ENCODE measurements at places on chromosomes 1 and 21. TPM values are rescaled to one million over a fixed set of nuclear protein-coding genes. Genes with fewer than 3 reads are reported as not detected.

- no peak for DNase-seq
These were observed 580 bp downstream of the RBM34 start for GRCh38 chr1:235160383-235160956.

LCE6A gene
- not detected for total RNA-seq

DNA sequence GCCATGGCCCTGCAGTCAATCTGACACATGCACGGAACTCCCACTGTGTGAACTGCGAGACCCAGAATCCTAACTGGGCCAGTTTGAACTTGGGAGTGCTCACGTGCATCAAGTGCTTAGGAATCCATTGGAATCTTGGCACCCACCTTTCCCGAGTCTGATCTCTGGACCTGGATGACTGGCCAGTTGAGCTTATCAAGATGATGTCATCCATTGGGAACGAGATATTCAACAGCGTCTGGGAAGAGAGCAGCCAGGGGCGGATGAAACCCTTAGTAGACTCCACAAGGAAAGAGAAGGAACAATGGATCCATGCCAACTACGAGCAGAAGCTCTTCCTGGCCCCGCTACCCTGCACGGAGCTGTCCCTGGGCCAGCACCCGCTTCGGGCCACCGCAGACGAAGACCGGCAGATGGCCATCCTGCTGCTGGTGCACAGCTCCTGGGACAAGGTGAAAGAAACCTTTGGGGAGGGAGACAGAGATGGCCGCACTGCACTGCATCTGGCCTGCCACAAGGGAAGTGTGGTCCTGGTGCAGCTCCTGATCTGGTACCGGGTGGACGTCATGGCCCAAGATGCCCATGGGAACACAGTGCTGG lies 3.1 kb upstream of the TDRD5 start:
- DNase-seq = no peak

GRCh38 chr21:44065428-44065827 lies 41.8 kb upstream of the PWP2 start:
- DNase-seq = no peak

ZBTB8A gene
- total RNA-seq = 9.5 TPM

GRCh38 chr1:11940260-11940921 lies 5.9 kb downstream of the PLOD1 start:
- DNase-seq = no peak

GRCh38 chr1:162360237-162360873 lies 16.3 kb downstream of the SPATA46 start:
- DNase-seq = no peak

WDR64 gene
- 0.20 TPM for total RNA-seq

GRCh38 chr21:32990666-32991065 lies 35.1 kb upstream of the OLIG2 start:
- no peak for DNase-seq

DNA sequence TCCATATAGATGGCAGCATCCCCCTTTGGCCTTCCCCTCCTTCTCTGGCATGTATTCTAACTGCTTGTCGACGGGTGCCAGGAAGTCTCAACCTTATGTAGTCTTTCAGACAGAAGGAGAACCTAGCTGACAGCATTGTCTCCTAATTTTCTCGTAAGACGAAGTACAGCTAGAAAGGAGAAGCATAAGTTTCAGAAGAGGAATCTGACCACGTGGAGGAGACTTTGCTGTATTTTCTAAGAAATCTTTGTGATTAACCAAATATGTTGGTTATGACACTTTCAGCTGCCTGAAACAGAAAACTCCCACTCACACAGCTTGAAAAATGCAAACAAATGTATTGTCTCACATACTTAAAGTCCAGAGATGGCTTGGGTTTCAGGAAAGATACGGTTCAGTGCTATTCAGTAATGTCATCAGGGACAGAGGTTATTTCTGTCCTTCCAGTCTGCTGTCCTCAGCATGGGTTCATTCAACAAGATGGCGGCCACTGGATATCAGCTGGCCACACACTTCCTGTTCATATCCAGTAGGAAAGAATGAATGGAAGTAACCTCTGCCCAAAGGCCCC lies 109.5 kb upstream of the ZNF648 start:
- DNase-seq = no peak

GRCh38 chr1:36609241-36610027 lies 126.7 kb upstream of the CSF3R start:
- peak; percentile 25 for DNase-seq

MRTO4 gene
- 11.5 TPM for total RNA-seq

DNA sequence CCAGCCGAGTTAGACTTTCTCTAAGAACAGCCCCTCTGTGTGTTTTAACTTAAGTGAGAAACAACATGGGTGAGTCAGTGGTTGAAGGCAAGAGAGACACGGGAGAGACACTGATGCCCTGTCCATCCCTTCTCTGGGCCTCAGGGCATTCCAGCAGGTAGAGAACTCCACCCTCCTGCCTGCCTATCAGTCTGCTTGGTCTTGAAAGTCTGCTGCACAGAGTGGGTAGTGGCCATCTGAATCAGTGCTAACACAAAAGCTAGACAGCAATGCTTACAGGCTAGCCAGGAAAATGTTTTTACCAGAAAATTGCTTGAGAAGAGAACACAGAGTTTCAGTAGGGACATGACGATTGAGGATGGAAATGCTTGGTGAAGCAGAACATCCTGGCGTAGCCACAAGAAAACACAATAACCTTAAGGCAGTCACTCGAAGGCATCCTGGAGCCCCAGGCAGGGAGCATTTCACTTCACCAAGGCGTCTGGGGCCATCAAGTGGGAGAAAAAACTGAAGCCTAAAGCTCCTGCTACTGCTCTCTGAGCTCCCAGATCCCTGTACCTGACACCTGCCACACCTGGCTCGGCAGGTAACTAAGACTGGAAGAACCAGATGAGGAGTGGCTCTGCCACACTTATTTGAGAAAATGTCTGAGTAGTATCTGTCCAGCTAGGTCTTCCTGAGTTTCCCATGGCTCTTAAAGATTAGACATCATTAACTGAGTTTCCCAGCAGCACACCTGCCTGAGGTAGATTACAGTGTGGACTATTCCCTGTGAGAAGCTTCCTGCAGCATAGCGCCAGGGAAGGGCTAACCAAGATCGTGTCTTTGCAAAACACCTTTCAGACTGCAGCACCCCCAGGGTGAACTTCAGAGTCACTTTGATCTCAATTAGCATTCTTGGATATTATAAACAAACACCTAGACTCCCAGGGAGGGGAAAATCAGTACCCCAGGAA lies 18.1 kb upstream of the LBR start:
- no peak for DNase-seq

DNA sequence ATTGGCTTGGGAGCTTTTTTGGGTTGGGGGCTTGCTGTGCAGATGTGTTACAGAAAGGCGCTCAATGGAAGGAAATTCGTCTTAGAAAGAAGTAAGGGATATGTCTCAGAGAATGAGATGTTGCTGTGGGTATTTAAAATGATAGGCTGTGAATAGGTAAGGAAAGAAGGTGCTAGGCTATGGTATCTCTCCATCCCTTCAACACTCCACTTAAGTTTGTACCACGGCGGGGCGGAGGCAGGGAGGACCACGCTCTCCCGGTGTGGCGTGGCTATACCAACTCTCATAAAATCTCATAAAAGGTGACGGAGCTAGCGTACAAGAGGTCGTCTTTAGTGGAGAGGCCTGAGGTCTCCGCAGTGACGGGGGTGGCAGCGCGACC lies 305 bp upstream of the RPS6KC1 start:
- DNase-seq = no peak

DNA sequence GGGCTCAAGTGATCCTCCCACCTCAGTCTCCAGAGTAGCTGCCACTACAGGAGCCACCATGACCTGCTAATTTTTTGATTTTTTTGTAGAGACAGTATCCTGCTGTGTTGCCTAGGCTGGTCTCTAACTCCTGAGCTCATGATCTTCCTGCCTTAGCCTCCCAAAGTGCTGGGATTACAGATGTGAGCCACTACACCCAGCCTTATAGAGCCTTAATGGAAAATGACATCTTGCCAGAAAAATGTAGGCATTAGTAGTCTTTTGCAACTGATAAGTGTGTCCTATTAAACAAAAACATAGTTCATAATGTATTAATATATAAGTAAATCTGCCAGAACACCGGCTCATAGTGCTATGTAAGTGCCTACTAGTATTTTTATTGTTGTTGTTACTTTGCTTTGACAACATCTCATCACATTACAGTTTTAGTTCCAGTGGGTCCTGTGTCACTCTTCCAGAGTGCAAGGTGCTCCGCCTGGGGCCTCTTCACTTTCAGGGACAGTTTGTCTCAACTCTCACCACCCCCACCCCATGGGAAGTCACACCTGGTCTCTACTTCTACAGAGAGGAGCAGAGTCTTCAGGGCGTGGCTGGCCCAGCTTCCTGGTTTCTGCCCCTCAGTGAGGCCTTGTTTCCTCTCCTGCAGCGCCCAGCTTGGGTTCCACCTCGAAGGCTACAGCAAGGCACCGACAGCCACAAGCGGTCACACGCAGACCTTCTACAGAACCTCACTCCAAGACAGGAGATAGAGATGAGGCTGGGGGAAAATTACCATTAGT lies 30.1 kb downstream of the RHOU start:
- DNase-seq = no peak

- no peak for DNase-seq
These were observed 9.8 kb upstream of the SSX2IP start for GRCh38 chr1:84700070-84700469.

- DNase-seq = no peak
These were observed 2.4 kb downstream of the CFH start for GRCh38 chr1:196654271-196654670.

- DNase-seq = no peak
These were observed 15.7 kb downstream of the RPTN start for GRCh38 chr1:152143150-152143887.

VWA1 gene
- total RNA-seq = 41.8 TPM

DNA sequence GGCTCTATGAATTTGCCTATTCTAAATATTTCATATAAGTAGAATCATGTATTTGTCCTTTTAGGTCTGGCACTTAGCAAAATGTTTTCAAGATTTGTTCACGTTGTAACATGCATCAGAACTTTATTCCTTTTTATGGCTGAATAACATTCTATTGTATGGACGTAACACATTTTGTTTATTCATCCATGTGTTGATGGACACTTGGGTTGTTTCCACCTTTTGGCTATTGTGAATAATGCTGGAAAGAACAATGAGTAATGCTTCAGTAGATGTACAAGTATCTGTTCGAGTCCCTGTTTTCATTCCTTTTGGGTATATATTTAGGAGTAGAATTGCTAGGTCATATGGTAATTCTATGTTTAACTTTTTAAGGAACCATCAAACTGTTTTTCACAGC lies 24.7 kb downstream of the SLC35A3 start:
- no peak for DNase-seq

ADAMTS1 gene
- 48.0 TPM for total RNA-seq

CFAP107 gene
- 5.2 TPM for total RNA-seq

OR2L8 gene
- not detected for total RNA-seq

LRRC41 gene
- 97.4 TPM for total RNA-seq

GRCh38 chr1:37753473-37754321 lies 11.2 kb downstream of the EPHA10 start:
- peak; percentile 64 for DNase-seq

GRCh38 chr1:198919667-198920398 lies 281.0 kb downstream of the PTPRC start:
- no peak for DNase-seq

DNA sequence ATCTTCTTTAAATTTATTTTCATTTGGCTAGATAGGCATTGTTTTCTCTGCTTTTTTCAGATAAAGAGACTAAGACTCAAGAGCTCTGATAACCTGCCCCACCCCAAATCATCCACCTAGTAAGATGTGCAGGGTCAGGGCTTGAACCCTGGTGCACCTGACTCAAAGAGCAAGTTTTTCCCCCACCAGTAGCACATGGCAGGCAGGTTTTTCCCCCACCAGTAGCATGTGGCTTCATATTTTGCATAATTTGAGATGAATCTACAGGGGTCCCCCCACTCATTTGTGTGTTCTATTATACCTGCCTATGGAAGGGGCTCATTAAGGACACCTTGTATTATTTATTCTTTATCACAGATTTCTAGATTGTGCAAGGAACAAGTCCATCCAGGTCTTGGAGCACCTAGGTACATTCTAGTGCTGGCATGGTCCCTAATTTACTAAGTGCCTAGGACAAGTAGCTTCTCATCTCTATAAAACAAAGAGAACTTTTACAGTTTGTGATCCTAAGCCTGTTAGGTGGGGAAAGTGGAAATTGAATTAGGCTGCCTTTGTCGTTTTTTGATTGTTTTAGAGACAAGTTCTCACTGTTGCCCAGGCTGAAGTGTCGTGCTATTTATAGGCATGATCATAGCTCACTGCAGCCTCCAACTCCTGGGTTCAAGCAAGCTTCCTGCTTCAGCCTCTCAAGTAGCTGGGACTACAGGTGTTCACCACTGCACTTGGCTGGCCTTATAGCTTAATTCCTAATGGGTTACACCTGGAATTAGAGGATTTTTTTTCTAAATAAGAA lies 13.2 kb upstream of the CTSE start:
- DNase-seq = no peak

LCA5L gene
- not detected for total RNA-seq

PLA2G2C gene
- not detected for total RNA-seq

PROK1 gene
- not detected for total RNA-seq

C1orf50 gene
- 2.4 TPM for total RNA-seq

GRCh38 chr1:173280899-173281660 lies 73.9 kb upstream of the TNFSF4 start:
- no peak for DNase-seq

DNA sequence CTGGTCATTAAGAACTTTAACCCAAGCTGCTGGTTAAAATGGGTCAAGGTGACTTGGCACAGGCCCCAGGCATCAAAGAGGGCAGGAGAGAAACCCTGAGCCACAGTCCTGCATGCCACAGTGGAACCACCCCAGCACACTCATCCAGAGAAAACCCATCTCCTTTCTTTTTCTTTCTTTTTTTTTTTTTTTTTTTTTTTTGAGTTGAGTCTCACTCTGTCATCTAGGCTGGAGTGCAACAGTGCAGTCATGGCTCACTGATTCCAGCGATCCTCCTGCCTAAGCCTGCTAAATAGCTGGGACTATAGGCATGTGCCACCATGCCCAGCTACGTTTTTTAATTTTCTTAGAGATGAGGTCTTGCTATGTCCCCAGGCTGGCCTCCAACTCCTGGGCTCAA lies 109.2 kb upstream of the RAB4A start:
- DNase-seq = no peak

GRCh38 chr1:64039390-64039926 lies 164.0 kb upstream of the UBE2U start:
- no peak for DNase-seq

DNA sequence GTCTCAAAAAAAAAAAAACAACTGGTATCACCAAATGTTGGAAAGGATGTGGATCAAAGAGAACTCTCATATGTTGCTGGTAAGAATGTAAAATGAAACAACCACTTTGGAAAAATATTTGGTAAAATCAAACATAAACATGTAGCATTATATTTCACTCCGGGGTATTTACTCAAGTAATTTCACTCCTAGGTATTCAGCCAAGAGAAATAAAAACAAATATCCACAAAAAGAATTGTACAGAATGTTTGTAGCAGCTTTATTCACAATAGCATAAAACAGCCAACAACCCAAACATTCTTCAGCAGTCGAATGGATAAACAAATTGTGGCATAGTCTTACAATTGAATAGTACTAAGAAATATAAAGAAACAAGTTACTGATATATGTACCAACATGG lies 32.4 kb upstream of the ZSWIM5 start:
- DNase-seq = no peak

All from upper lobe of left lung (tissue), 6 donors.